Erythroblast (primary cell): ENCODE measurements at places on chromosomes 1 and 21.

DNA sequence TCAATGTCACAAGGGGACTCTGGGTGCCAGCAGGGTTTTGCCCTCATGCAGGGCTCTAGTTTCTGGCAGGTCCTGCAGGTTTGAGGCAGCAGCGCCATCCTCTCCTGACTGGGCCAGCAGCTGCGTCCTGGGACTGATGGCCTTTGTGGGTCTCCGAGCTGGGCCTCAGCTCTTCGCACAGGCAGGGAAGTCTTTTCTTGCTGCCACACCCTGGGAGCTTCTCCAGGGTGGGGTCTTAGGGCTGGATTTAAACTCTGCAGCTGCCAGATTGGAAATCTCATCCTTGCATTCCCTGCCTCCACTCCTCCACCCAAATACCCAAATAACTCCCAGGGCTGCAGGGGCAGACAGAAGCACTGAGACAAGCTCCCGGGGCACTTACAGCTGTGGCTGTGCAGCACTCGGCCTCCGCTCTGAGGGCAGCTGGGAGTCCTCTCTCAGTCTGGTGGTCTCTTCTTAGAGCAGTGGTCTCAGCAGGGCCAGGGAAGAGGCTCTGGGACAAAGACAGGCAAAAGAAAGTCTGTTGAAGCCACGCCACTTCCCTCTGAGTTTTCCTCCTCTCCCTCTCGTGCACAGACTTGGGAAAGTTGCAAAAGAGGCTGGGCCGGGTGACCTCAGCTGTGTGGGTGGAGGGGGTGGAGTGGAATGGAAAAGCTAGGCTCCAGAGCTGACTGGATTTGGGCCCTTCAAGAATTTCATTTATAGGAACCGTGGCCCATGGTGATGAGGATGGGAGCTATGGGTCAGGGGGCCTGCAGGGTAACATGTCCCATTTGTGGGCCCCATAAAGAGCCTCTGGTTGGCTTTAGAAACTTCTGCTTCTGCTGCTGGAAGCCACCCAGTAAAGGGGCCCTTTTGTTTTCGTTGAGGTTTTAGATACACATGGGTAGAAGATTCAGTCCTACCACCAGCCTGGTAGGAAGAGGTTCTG is at the start of gene RAB7B:
RAB7B (minus strand) TSS at position 525 of the 931 bp plus-strand sequence. CDS start 9,260 bp downstream, outside the sequence.
- no peak for DNase-seq

DNA sequence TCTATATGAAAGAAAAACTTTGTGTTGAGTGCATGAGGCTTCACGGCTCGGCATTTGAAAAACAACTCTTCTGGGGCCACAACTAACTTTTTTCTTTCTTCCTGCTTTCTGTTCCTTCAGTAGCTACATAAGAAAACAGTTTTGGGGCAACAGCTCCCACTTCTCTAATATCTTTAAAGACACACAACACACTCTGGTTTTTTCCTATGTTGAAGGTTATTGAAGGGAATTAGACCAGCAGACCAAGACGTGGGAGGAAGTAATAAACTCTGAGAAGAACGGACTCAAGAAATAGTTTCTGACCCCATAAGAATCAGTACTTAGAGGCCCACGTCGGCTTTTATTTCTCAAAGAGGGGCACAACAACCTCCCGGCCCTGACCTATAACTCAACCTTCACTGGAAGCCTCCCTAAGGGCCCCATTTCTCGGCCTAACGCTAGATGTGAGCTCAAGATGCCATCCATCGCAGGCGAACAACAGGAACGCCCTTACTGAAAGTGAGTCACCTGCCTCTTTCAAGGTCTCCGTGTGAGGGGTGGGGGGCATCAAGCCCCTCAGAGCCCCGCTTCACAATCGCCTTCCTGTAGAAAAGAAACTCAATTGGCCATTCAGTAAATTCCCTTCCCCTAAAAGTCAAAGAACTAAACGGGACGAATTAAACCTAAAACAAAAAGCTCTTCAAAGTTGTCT is 844 bp downstream of the ZMYM6 start:
- DNase-seq: peak; percentile 79

DNA sequence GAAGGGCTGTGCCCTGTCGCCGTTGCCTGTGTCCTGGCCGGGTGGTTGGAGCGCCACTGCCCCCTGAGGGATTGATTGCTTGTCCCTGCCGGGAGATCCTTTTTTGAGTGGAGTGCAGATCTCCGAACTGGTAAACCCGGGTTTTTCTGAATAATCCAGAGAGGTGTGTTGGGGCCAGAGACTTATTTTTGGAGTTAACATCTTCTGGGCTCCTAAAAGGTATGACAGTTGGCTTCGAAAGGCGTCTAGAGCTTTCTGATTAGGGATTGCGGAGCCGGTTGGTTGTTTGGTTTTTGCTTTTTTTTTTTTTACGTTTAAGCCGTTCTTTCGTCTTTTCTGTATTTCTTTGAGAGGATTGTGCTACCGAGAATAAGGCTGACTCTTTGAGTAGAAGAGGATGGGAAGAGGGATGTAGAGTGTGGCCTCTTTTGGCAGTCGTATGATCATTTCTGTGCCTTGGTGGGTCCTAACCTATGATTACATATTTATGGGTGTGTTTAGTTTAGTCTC is 756 bp downstream of the RLF start:
- no peak for DNase-seq

GRCh38 chr1:30755334-30755733 is 2.2 kb downstream of the LAPTM5 start:
- DNase-seq: no peak

GRCh38 chr1:204726478-204726877 is 40.9 kb upstream of the LRRN2 start:
- DNase-seq: peak; percentile 13
